ENCODE measurements at places on chromosomes 16 and 17.

DNA sequence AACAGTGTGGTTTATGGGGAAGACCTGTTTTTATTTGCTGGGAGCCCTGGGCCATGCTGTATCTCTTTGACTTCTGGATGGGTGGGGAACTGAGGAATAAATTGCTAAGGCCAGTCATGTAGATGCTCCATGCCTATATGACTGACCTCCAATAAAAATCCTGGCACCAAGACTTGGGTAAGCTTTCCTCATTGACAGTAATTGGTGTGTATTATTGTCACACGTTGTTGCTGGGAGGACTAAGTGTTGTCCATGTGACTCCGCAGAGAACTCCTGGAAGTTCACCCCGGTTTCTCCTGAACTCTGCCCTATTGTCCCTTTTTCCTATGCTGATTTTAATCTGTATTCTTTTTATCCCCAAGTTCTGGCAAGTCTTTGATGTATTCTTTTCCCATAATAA, 33.4 kb upstream of the USP22 start:
- no peak for DNase-seq

DNA sequence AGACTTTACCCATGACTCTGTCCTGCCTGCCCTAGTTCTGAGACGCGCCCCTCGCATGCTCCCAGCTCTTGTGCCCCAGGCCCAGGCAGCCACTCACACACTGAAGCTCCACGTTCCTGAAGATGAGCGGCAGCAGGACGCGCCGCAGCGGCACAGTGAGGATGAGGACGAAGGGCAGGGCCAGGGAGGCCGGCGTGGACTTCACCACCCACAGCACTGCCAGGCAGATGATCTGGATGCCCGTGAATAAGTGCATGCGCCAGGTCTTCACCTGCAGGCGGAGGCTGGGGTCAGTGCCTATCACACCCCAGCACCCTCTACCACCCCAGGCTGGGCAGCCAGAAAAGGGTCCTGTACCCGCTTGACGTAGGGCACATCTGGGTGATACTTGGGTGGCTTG, 16.9 kb downstream of the SLC4A1 start:
- DNase-seq = no peak

DNA sequence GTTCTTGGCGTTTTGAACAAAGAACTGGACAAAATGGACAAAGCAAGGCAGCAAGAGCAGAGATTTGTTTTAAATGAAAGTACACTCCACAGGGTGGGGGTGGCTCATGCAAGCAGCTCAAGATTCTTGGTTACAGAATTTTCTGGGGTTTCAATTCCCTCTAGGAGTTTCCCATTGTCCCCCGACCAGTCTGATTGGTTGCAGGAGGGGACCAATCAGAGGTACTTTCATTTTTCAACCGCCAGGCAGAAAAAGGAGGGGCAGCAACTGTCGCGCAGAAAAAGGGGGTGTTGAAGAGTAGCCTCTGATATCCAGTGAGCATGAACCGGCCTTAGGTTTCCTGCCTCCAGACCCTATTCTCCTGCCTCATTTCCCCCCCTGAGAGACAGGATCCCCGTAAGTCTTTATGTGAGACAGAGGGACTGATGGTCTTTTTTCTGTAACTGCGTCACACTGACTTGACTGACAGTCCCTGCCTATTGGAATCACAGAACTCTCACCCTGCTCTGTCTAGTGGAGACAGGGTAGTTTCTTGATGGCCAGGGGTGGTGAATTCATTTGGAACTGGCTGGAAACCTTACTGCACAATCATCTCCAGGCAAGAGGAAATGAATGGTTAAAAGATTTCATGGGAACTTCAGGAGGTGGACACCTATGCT, 59.4 kb upstream of the ALOX12 start:
- peak; percentile 41 for DNase-seq

GRCh38 chr17:13650096-13650675, 48.5 kb upstream of the HS3ST3A1 start:
- DNase-seq = no peak

- peak; percentile 86 for DNase-seq
These were observed 787 bp downstream of the AMDHD2 start for GRCh38 chr16:2520784-2521531.

DNA sequence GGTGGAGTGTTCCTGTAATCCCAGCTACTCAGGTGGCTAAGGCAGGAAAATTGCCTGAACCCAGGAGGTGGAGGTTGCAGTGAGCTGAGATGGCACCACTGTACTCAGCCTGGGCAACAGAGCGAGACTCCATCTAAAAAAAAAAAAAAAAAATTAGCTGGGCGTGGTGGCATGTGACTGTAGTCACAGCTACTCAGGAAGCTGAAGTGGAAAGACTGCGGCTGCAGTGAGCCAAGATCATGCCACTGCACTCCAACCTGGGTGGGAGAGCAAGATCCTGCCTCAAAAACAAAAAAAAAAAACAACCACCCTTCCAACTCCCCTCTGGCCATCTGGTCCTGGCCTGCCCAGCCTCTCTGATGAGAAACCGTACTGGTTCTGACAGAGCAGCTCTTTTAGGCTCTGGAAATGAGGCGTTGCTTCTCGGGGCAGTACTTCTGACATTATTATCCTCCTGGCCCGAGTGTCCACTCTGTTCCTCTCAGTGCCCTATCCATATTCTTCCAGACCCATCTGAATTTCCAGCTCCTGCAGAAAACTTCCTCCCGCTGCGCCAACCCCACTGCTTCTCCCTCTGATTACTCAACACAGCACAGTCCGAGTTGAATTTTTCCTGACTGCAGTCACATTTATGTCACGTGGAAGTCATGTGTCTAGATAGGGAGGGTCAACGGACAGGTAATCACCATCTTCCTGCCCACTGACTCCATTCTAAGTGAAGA, 13.3 kb downstream of the GGA2 start:
- no peak for DNase-seq

DNA sequence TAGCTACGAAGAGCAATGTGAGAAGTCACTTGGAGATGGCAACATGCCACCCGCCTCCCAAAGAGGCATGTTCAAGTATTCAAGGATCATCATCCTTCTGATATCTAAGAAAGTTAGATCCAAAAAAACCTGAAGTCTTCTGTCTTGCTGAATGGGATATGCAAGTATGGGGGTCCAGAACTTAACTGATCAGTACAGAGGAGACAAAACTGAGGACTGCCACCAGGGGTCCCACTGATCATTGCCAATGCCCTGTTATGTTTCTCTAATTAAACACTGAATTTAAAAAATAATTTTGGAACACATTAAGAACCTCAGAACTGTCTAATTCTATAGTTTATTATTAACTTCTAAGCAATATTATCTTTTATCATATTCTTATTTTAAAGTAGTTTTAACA, 99.7 kb downstream of the CDH8 start:
- no peak for DNase-seq

- DNase-seq = no peak
These were observed 265.5 kb downstream of the PARN start for GRCh38 chr16:14364386-14365199.

GRCh38 chr16:89443727-89444084, 46.7 kb downstream of the ANKRD11 start:
- no peak for DNase-seq

GRCh38 chr17:14297161-14297851, 3.6 kb upstream of the HS3ST3B1 start:
- DNase-seq = no peak

GRCh38 chr16:71911121-71911520, 15.8 kb downstream of the IST1 start:
- DNase-seq = no peak

- DNase-seq = peak; percentile 65
These were observed 121.7 kb downstream of the MYO1D start for GRCh38 chr17:32755045-32755805.

GRCh38 chr17:75488693-75489510, 26.4 kb downstream of the CASKIN2 start:
- DNase-seq = no peak

DNA sequence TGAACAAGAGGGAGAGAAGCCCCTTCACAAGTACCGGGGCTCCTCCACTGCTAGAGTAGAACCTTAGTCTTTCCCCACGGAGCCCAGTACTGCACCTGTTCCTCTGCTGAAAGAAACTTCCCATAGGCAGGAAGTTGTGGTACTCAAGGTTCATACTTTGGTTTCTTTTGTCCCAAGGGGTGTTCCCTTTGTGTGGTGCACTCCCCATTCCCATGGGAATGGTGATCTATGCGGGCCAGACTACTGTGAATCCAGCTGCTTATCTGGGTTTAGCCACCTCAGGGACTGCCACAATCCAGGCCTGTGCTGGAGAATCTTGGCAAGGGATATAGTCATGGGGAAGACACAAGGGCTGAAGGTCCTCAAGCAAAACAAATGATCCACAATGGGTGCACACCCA, 110.6 kb downstream of the PHKB start:
- no peak for DNase-seq

GRCh38 chr16:48824271-48824670, 214.3 kb upstream of the N4BP1 start:
- no peak for DNase-seq

DNA sequence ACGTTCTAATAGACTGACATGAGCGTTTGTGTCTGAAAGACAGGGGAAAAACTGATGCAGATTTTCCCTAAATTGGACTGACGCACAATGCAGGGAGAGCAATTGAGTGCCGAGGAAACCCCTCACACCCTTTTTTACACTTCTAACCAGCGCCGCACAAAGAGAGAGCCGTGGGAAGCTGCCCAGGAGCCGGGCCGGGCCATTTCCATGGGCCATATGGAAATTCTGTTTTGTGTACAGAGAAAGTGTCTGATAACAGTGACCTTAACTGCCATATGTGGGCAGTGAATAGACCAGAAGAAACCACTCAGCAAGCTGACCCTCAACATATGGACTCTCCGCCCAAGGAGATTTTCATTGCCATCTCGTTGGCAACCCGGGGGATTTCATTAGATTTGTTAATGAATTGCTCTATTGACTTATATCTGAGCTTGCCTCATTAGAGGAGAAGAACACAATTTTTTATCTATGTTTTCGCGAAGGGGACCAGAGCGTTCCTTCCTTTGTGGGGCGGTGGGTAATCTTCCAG, 225.9 kb upstream of the IRX3 start:
- DNase-seq = no peak

DNA sequence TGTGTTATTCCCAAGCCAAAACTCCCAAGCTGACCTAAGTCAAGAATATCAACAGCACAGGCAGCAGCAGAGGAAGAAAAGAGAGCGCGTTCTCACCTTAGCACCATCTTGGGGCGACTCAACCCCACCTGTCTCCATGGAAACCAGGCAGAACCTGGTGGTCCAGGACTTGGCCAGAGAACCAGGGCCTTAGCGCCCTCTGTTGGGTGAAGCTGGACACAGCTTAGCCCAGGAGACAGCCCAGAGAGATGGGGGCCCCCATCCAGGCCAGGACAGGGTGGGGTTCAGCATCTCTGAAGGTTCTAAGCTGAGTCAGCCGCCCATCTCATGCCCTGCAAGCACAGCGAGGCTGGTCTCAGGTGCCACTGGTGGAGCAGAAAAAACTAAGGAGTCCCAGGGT, 60.1 kb upstream of the TMEM132E start:
- no peak for DNase-seq

GRCh38 chr16:52346709-52347108, 200.2 kb downstream of the TOX3 start:
- DNase-seq = no peak

DNA sequence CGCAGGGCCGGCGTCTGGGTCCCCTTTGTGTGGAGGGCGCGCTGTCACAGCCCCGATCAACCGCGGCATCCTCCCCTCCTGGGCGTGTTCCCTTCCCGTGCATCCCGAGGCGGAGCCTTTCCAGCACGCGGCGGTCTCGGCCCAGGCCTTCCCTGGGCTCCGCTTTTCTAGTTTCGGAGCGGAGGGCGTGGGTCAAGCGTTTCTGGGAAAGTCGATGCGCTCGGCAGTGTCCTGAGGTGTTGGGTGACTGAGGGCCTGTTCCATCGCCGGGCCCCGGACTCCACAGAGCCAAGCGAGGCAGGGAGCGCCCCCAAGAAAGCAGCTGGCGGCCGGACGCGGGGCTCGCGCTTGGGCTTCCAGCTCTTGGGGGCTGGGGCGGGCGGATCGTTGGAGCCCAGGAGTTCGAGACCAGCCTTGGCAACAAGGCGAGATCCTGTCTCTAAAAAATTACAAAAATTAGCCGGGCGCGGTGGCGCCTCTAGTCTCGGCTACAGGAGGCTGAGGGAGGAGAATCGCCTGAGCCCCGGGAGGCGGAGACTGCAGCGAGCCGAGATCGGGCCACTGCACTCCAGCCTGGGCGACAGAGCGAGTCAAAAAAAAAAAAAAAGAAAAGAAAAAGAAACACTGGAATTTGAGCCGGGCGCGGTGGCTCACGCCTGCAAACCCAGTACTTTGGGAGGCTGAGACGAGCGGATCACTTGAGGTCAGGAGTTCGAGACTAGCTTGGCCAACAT, 806 bp downstream of the IFT140 start:
- DNase-seq = no peak

DNA sequence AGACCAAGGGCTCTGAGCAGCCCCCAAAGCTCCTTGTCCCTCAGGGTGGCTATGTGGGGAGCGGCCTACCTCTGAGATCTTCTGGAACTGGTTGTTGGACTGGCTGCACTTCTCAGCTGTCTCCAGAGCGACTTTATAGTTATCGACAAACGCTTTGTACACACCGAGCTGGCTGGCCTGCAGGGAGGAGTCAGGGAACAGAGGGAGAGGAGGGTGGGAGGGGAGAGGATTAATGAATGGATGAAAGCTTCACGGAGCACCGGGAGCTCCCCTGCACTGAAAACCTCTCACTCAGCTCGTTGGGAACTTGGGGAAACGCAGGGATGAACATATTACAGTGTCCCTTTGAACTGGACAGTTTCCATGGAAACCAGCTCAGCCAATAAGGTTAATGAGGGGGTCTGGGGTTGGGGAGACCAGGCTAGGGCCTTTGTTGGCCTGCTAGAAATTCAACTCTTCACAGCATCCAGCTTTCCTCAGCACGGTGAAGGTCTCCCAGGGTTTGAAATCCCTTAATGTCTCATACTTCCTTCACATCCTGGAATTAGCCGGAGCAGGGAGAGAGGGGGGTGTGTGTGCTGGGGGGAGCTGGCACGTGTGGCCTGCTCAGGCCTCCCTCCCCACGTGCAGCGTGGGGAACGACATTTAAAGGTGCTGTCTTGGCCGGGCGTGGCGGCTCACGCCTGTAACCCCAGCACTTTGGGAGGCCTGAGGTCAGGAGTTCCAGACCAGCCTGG, 86.7 kb downstream of the TIMM22 start:
- DNase-seq = no peak

DNA sequence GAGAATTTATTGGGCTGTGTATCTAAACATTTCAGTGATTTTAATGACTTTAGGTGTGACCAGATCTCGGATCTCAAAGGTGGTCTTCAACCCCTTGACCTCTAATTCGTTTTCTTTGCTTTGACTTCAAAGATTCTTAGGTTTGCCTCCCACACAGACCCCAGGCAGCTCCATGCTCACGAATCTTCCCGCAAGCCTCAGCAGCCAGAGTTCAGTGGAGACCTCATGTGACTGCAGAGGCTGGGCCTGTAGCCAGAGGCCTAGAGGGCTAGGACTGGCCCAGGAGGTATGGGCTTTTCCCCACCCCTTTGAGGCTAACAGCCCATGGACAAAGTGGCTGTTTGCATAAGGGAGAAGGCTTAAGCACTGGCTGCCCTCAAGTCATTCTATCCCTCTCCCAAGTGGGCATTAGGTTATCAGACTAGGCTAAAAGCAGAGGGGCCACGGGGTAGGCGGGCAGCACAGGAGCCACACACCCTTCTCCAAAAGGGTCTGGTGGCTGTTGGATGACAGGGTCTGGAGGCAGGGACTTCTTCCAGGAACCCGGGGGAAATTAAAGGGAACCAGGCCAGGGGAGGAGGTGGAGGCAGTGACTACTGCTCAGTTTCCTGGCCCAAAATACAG, 3.0 kb downstream of the HIRIP3 start:
- no peak for DNase-seq

GRCh38 chr16:13631916-13632315, 288.0 kb upstream of the ERCC4 start:
- DNase-seq = no peak

Data from CD4-positive, alpha-beta T cell treated with Interleukin-10 for 1 hour (primary cell).